ENCODE measurements at places on chromosomes 4 and X.

- no peak for DNase-seq
Observed at GRCh38 chrX:19832191-19832965, 55.0 kb downstream of the SH3KBP1 start.

- no peak for DNase-seq
Observed at GRCh38 chr4:41880022-41880837, 55.0 kb upstream of the TMEM33 start.

DNA sequence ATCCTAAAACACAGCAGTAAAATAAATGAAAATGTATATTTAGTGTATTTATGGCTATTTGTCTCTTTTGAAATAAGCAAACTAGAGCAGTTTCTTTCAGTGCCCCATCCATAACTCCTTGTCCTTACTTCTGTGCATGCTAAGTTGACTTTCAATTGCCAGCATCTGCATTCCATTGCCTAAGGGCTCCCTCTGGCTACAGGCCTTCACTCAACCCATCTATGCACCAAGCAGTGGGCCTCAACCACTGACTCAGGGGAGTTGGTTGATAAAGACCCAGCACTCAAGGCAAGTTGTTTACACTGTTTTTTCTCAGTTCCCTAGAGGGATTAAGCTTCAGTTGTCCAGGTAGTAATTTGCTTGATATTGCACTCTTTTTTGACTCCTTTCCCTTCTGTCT, 265.7 kb downstream of the IQCM start:
- DNase-seq, result no peak

GRCh38 chrX:125378770-125379169, 59.1 kb downstream of the TEX13C start:
- DNase-seq, result no peak

DNA sequence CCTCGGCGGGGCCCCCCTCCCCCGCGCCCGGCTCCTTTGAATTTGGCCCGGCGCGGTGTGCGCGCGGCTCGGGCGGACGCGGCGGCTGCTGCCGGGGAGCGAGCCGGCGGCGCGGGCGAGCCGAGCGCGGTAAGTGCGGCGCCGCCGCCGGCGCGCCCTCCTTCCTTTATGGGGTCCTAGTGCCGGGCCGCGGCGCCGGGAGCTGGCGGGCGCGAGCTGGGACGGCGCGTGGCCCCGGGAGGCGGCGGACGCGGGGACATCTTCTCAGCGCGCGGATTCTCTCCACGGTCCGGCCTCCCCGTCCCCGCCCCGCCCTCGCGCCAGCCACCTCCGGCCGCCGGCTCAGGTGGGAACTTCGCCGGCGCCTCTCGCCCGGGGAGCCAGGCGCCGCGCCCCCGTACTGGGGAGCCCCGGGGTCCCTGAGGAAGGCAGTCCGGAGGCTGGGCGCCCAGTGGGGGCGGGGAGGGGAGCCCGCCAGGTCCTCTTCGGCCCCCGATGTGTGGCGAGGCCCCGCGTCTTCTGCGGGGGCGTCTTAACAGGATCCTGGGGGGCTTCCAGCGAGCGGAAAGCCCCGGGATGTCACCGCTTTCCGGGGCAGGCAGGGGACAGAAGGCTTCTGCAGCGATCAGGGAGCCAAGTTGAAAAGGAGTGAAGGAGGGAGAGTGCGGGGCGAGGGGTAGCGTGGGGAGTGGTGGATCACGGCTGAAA, 98.4 kb upstream of the TENM3 start:
- DNase-seq, result no peak

- DNase-seq, result no peak
Observed at GRCh38 chrX:132676561-132677186, 187.8 kb upstream of the MBNL3 start.
